ENCODE measurements at places on chromosomes 12 and 14. TPM values are rescaled to one million over a fixed set of nuclear protein-coding genes. Genes with fewer than 3 reads are reported as not detected.

- DNase-seq, result no peak
Measured at GRCh38 chr14:71212093-71212492, 304.8 kb downstream of the PCNX1 start.

DNA sequence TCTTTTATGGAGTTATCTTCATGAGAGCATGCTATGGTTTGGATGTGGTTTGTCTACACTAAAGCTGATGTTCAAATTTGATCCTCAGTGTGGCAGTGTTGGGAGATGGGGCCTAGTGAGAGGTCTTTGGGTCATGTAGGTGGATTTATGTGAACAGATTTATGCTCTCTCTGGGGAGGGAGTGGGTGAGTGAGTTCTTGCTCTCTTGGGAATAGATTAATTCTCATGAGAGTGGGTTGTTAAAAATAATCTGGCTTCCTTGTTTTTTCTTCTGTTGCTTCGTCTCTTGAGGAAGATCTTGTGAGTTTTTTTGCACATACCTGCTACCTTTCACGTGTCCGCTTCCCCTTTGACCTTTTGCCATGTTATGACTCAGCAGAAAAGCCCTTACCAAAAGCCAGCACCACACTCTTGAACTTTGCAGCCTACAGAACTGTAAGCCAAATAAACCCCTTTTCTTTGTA is 20.5 kb downstream of the DERA start:
- no peak for DNase-seq

- DNase-seq, result no peak
Measured at GRCh38 chr14:65854215-65854614, 441.7 kb downstream of the FUT8 start.

- DNase-seq, result no peak
Measured at GRCh38 chr12:47725091-47725772, at the start of gene ENDOU. Gene ENDOU, minus strand, starts transcription at chr12:47725490. Its CDS starts 77 bp downstream, at chr12:47725413.

Gene INTS13
- 17.2 TPM for total RNA-seq

- DNase-seq, result no peak
Measured at GRCh38 chr14:96583569-96584041, 81.4 kb downstream of the PAPOLA start.

Gene CLEC7A
- 2.4 TPM for total RNA-seq

DNA sequence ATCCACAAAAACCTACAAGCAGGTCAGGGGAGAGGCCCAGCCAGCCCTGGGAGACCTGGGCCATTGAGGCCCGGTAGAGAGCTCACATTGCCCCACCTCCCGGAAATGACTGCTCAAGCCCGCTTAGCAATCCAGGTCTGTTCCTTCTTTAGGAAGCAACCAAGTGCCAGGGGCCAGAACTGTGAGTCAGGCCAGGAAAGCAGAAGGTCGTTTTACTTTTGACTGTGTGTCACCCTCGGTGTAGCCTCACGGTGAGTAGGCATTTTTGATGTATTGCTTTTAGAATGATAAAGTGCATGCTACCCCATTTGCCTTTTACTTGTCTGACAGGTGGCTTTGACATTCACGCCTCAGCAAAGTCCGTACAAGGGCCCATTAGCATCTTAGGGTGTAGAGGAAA is 25.4 kb upstream of the PWP1 start:
- DNase-seq, result peak; percentile 26

- no peak for DNase-seq
Measured at GRCh38 chr14:87002776-87003175, 990.2 kb downstream of the GALC start.

DNA sequence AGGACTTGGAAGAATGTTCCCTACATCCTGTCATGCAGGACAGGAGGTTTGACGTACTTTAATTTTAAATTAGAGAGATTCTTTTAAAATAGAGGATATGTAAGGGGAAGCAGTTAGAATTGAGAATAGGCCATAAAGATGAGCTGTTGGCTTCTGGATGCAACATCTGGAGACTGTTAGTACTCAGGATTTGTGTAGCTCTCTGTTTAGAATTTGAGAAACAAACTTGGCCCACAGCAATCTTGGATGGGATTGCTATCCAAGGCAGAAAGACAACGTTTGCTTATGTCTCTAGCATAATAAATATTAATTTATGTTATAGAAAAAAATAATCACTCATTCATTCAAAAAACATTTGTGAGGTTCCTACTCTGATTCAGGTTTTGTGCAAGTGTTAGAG is 398.4 kb upstream of the NOVA1 start:
- no peak for DNase-seq

- DNase-seq, result no peak
Measured at GRCh38 chr14:40909906-40910305, 696.8 kb upstream of the LRFN5 start.

- DNase-seq, result no peak
Measured at GRCh38 chr12:104164634-104165033, 26.6 kb upstream of the NFYB start.

- DNase-seq, result no peak
Measured at GRCh38 chr12:71070416-71071128, 87.2 kb downstream of the TSPAN8 start.

Gene CLMN
- total RNA-seq, result 1.9 TPM
